ENCODE measurements at places on chromosomes 4 and X.

DNA sequence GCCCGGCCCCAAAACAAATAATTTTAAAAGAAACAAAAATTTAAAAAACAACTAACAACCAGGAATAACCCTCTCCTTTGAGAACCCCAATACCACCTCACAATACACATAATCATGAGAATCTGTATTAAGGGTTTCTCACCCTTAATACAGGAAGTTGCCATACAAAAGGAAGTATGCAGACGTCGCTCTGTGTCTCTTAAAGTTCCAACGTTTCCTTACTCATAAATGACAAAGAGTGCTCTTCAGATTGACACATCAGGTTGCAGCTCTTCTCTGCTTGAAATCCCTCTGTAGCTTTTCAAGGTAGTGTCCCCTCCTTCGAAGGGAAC is 73.9 kb upstream of the IRF2 start:
- DNase-seq: peak; percentile 44

DNA sequence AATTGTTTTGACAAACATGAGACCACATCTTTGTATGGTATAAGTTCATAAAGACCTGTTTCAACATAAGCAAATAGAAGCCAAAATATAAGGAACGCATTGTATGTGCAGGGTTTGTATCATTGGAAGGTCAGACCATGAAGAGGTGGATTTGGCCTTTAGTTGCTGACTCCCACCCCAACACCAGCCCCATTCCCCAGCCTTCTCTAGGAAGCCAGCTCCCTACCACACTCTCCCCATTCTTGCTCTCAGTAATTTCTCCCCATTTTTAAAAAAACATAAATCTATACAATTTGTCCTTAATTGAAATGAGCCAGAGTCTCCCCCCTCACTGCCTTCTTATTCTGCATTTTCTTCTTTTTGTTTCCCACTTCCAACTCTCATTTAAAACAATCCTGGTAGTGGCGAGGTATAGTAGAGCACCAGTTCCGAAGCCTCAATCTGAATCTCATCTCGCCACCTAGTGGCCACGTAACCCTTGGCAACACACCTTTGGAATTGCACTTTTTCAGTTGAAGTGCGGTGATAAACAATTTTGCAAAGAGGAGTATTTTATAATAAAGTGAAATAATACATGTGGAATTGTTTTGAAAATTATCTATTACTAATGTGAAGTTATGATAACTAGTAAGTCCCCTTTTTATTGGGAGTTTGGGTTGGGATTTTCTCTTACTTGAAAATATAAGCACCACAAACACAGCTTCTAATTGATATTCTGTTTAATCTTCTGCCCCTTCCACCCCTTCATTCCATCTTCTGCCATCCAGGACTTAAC is 126.6 kb downstream of the ASB9 start:
- DNase-seq: no peak

- DNase-seq: no peak
These were observed 61.9 kb downstream of the SLC9A6 start for GRCh38 chrX:136047016-136047642.

DNA sequence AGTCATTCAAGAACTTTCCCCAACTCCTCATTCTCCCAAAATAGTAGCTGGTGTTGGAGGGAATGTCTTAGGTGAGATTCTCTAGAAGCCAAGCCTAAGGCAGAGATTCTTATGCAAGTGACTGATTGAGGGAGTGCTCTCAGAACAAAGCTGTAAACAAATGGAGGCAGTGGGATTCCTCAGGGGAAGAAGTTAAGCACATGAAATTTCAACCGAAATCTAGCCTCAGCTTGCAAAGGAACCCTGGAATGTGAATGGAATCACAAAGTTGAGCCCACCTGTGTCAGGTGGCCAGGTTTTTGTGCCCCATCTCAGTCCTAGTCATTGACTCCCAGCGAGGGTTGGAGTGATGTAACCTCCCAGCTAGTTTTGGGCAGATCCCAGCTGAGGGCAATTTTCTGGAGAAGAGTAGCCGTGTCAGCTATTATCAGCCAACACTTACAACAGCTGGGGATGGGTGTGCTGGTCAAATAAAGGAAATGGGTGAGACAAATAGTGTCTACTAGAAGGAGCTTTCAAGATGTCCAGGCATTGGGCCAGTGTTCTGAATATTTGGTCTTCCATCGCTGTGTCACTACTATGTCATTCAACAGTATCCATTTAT is 29.7 kb upstream of the FGF2 start:
- no peak for DNase-seq

- DNase-seq: peak; percentile 34
These were observed 151.8 kb downstream of the CCNG2 start for GRCh38 chr4:77308843-77309242.

DNA sequence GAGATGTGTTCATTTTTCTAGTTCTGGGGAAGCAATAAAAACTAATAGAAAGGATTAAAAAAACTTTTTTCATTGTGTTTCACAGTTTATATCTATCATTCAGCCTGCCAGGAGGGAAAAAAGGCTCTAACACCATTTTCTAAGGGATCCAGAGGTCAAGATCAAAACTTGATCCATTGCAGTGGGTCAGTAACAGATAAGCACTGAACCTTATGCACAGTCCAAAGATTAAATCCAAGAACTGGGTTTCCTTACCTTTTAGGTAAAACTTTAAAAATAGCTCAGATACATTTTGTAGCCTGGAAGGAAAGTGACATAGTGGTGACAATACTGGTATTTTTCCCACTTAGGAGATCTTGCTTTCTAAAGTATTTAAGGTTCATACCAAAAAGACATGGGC is 12.7 kb downstream of the MTTP start:
- no peak for DNase-seq

- no peak for DNase-seq
These were observed 510.1 kb upstream of the AADAT start for GRCh38 chr4:170599894-170600293.

GRCh38 chr4:170804930-170805329 is 715.2 kb upstream of the AADAT start:
- DNase-seq: no peak
